ENCODE measurements at places on chromosomes 12 and 14.
A peak's percentile ranks its signal among the peaks of the same experiment; 100 is the strongest.

DNA sequence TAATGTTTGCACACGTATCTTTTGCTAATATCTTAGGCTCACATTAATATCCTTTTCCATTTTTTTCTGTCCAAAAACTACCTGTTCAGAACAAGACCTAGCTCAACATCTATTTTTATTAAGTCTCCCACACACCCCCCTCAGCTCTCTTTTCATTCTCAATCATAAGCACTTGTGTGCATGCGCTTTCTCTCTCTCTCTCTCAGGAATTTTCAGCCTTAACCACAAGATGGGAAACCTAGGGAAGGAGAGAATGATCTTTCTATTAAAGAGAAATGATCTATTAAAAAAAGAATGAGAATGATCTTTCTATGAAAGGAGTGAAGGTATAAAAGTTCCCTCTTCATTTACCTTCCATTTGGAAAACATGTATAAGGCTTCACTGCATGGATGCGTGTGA, 39.7 kb upstream of the AP4S1 start:
- no peak for DNase-seq

DNA sequence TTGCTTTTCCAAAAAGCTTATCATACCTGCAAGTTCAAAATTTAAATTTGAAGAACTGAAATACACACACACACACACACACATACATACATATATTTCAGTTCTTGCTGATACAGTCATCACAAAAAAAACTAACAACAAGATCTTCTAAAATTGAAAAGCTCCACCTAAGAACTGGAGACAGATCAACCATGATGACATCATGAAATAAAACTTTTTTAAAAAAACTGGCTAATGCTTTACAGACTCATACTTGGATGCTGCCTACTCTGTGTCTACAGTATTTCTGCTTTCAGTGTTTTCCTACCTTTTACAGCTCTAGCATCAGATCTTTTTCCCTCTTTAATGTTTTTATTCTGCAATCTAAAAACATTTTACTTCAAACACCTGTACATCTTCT, 261.4 kb downstream of the DIO2 start:
- DNase-seq: no peak

GRCh38 chr14:49303946-49304516, 282.1 kb downstream of the RPS29 start:
- DNase-seq: peak; percentile 0

GRCh38 chr12:3033539-3033867, 43.7 kb upstream of the TSPAN9 start:
- no peak for DNase-seq

- DNase-seq: peak; percentile 28
These were observed 28.1 kb upstream of the TBC1D30 start for GRCh38 chr12:64796205-64796845.

DNA sequence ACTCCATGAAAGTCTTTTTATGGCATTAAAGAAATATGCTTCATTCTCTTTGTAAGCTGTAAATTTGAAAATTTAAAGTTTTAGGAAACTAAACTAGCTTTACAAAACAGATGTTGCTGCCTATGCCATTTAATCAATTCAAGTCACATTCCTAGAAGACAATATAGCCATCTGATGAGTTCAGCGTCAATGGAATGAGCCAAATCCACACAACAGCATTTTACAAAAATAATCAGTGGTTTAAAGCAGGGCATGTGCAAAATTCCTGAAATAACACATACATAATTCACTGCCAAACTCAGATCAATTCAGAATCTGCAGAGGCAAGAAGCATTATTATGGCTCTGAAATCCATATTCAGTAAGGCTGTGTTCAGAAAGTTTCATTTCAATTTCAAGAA, 75.6 kb downstream of the MED13L start:
- DNase-seq: no peak

- no peak for DNase-seq
These were observed 177.9 kb downstream of the RBM19 start for GRCh38 chr12:113788020-113788856.

- DNase-seq: no peak
These were observed 121.5 kb downstream of the RBM19 start for GRCh38 chr12:113844495-113845210.

DNA sequence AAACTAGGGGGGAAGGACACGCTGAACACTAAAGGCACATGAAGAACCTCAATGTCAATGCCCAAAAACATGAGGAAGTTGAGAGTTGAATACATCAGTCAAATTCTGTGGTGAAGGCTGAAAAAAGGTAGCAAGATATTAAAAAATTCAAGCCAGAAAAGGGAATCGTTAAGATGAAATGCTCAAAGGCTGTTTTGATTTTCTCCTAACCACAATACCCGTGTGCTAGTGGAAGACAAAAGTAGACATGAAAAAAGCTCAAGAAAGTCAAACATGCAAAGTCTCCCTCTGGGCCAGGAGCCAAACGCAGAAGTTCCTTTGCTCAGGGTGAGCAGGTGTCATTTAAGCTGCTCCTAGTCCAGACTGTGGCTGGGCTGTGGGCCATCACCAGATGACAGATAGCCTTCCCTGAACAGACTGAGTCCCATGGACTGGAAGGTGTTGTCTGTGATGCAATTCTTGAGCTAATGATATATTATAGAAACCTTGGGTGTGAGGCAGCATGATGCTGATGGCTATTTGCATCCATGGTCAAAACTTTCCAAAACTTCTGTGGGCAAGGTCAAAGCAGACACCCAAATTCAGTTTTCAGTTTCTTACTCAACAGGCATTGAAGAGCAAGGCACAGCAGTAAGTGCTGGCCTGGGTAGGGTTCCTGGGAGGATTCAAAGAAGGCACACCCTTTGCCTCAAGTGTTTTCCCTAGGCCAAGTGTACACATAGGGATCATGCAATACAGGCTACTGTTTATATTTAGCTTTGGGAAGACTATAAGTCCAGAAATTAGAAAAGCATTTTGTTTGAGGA, 81.6 kb downstream of the MYRFL start:
- no peak for DNase-seq

DNA sequence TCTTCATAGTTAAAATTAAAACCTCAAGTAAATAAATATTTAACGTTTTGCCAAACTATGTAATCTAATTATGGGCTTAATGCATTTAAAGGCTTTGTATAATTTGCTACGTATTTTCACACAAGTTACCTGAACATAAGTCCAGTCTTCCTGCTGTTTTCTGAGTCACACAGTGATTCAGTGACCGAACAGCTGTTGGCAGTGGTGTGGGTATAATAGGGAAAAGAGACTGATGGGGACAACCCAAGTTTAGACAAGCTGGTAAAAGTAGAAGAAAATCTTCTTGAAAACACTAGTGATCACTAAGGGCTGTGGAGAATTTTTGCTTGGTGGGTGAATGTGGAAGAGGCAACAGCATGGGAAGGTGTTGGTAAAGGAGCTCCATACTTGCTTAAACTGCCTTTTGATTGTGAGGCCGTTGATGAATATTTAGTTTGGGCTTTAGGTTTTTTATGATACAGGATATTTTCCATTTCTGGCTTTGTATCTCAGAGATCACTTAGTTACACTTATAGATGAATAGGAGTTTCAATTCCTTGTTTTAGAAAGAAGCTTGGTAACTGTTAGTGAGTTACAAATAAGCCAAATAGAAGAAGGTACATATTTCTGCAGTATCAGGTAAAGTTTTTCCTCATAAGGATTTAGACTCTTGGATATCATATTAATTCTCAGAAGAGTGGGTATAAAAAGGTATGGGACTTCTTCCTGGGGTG, 23.9 kb downstream of the LRRK2 start:
- no peak for DNase-seq

GRCh38 chr14:100696590-100696989, 30.1 kb upstream of the DLK1 start:
- no peak for DNase-seq

- DNase-seq: no peak
These were observed 15.0 kb downstream of the MAP3K9 start for GRCh38 chr14:70794294-70794693.

DNA sequence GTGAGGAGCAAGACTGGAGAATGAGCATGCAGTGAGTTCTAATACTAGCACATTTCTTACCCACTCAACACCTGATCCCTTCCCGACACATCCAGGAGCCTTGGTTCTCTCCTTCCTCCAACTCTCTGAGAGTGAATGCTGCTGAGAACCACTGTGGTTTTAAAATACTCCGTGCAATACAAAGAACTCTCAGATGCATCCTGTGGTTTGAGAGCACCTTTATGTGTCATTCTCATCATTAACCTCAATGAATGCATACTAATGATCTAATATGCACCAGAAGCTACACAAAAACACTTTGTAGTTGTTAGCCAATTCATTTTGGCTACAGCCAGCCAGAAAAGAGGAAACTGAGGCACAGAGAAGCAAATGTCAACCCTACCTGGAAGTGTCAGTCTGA, 87.6 kb downstream of the GALNT8 start:
- no peak for DNase-seq

- no peak for DNase-seq
These were observed 95.0 kb upstream of the OTX2 start for GRCh38 chr14:56905282-56905681.

All from activated CD8-positive, alpha-beta memory T cell treated with anti-CD3 and anti-CD28 coated beads for 1 hour (primary cell).